ENCODE measurements at places on chromosomes 2 and 18.

DNA sequence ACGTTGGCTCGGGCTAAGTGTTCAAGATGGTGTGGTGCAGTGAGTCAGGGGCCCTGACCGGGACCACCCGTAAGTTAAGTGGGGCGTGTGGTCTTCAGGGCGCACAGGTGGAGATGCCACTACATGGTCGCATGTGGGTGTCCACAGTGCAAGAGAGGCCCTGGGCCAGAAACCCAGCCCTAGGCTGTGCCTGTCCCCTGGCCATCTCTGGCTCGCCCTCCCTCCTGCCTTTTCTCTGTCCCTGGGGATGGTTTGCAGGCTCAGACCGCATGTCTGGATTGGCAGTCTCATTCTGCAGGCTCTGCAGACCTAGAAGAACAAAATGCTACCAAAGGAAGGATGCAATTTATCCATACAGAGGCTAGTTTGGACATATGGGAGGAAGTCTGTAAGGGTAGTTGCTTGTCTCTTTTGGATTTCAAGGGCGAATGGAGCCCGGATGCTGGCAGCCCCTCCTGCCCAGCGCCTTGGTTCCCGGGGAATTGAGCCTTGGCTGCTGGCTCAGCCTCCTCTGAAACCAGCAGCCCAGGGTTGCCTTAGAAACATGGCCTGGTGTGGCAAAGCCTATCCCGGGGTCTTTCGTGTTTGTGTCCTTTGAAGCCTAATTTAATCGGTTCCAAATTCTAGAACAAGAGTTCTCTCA, 417.5 kb upstream of the HS6ST1 start:
- no peak for DNase-seq

DNA sequence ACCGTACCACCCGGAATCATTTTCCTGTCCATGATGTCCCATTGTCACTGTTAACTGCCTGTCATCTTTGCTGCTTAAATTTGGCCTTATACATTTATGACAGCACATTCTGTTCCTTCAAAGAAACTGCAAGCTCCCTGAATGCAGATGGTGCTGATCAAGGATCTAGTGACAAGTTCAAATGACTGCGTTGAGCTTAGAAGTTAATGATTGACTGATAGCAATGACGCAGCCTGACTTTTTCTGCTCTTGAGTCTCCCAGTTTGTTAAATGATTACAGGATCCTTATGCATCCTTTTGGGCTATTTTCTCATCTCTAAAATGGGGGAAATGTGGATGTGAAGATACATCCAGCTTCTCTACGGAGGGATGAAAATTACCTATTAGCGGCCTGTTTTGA, 159.0 kb downstream of the DCC start:
- DNase-seq = no peak

DNA sequence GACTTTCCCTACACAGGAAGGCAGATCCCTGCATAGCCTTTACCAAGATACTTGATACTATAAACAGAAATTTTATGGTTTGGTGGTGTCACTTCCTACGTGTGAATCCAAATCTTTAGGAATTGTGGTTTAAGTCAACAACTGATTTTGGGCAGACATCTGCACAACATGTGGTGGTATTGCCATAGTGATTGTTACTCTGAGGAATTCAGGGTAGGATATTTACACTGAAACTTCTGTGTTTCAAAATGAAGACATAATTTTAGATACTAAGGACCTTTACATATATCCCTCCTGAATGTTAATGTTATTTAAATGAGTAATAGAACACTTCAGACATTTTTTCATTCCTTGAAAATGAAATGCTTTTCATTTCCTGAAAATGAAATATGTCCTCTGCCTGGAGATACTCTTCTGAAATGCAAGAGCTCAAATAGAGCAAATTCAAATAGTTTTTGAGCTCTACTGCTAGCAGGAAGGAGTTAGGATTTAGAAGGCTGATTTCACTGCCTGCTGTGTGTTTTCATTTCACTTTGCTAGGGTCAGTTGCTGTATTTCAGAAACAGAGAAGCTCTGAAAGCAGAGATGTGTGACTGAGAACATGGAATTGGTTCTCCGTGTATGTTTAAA, 77.2 kb downstream of the MDH1 start:
- DNase-seq = peak; percentile 72

DNA sequence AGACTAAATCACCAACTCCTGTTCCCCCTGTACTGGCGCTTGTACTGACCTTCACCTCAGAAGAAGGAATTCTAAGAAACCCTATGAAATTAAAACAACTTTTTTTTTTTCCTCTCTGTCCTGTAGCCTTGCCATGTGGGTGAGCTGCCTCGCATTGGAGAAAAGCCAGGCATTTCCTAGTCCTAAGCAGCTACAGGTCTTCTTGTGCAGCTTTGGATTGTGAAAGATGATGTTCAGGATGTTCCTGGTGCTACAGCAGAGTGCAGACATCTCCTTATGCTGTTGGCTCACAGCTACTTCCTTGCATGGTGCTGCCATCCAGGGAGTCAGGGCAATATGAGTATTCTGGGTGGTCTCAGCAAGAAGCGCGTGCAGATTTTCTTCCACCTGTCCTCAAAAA, 11.9 kb downstream of the PIK3C3 start:
- DNase-seq = no peak

DNA sequence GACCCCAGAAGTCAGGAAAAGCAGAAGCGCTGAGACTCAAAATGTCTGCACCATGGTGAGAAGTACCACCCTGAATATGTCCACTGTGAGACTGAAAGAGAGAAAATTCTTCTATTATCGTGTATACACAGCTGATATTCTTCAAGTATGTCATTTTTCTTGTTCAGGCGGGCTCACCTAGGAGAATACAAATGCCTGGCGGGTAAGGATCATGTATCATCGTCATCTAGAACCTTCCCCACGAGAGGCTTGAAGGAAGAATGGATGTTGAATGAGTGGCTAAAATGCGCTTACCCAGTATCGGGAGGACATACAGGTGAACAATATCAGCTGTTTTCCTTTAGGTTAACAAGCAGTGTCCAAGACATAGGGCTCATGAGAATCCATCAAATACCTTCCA, 21.1 kb upstream of the ARL4C start:
- no peak for DNase-seq

DNA sequence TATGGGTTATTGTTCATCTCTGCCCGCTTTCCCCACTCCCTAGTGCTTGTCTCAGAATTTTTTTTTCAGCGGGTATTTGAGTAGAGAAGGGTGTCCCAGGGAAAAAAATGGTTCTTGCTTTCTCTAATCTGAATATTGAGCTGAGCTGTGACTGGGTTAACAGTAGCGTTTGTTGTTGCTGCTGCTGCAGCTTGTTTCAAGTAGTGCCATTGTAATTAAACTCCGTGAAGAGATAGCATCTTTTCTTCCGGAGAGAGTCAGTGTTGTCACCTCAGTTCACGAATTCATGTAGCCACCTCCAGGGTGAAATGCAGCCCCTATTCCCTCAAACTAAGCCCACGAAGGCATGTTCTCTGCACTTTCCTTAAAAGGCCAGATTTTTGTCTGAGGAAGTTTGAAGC, 1.5 kb upstream of the AAK1 start:
- DNase-seq = no peak

DNA sequence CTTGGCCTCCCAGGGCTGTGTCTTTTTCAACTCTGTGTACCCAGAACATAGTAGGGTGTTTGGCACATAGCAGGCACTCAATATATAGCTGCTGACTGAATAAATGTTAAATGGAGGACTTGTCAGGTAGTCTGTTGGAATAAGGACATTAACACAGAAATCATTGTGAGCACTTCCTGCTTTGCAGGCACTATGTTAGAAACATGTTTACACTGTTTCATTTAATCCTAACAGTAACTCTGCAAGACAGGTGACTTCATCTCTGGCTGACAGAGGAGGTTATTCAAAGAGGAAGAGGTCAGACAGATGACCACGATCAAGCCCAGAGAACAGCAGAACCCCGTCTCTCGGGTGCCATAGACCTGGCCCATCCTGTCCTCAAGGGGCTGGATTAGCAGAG, 28.0 kb upstream of the PIEZO2 start:
- DNase-seq = no peak

GRCh38 chr2:240947607-240948006, 41.5 kb downstream of the CROCC2 start:
- no peak for DNase-seq
